ENCODE measurements at places on chromosomes 1 and 21.

- no peak for DNase-seq
Measured at GRCh38 chr21:44955798-44956175, 16.0 kb downstream of the SLX9 start.

GRCh38 chr1:155970531-155971167, 7.7 kb downstream of the ARHGEF2 start:
- peak; percentile 50 for DNase-seq

GRCh38 chr1:54413295-54413694, 7.1 kb upstream of the SSBP3 start:
- no peak for DNase-seq

- no peak for DNase-seq
Measured at GRCh38 chr1:25568834-25569596, 25.6 kb downstream of the LDLRAP1 start.

GRCh38 chr21:38438462-38438893, 59.8 kb downstream of the ERG start:
- no peak for DNase-seq

- no peak for DNase-seq
Measured at GRCh38 chr1:244210884-244211558, 159.9 kb downstream of the ZBTB18 start.

GRCh38 chr1:157193219-157193618, 55.0 kb upstream of the ETV3 start:
- no peak for DNase-seq

GRCh38 chr1:211788626-211789025, 41.9 kb downstream of the LPGAT1 start:
- DNase-seq: no peak

DNA sequence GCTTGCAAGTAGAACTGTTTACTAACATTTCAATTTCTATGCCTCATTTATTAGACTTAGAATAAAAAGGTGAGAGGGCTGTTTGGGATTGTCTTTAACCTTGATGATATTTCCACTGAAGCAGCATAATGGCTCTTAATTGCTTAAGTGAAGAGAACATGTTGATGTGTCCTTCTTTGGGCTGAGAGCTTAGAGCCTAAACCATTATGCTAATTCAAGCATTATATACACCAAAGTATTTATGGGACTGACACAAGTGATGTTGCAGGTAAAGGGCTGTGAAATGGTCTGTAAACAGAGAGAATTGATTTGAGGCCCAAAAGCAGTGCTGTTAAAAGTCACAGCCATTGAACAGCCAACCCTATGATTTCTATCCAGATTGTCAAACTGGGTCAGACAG, 113.9 kb downstream of the ATG4C start:
- DNase-seq: no peak

DNA sequence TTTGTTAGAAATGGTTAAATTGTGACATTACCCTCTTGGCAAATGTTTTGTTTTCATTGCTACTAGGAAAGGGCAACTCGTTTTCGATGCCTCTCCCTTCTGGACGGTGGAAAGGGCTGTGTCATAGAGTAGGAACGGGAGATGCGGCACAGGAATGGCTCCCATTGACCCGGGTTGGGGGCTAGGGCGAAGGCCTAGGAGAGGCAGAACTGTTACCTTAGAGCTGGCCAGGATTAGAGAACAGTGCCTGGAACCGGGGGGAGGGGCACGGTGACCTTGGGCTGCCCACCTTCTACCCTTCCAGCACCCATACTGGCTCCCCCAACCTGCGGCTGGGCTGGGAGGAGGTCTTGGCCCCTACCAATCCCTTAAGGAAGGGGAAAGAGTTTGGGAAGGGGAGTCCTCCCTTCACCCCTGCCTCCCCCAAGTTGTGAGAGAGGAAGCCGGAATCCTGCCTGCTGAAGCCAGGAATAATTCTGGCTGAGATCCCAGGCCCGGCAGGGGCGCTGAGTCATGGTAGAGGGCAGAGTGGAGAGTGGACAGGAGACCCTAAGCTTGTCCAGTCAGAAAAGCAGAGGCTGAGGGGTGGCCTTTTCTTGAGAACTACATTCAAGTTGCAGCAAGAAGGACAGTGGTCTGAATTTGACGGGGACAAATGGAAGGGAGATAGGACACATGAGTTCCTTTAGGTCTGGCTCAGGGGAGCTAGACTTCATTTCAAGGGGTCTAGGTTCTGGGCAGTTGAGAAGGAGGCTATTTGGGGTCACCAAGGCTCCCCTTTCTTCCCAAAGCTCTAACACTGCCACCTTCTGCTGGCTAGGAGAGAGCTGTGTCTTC, 8.2 kb downstream of the LMNA start:
- no peak for DNase-seq

DNA sequence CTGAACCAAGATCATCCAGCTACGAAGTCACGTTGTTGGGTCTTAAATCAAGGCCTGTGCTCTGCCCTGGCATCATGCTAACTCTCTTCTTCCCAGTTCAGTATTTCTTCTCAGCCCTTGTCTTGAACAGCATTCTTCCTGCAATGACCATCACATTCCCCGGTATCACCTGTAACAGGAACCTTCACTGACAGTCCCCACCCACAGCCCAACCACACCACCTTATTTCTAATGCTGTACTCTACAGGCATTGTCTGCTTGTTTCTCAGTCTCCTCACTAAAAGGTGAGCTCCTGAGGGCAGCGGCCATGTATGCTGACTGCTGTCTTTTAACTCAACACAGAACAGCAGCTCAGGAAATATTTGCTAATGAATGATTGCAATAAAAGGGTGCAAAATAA, 54.0 kb downstream of the DAB1 start:
- no peak for DNase-seq

GRCh38 chr21:36584980-36585940, 105.3 kb upstream of the CLDN14 start:
- no peak for DNase-seq

- no peak for DNase-seq
Measured at GRCh38 chr1:9242338-9242969, 7.9 kb downstream of the H6PD start.

- DNase-seq: no peak
Measured at GRCh38 chr1:109796484-109797302, 33.0 kb upstream of the EPS8L3 start.

DNA sequence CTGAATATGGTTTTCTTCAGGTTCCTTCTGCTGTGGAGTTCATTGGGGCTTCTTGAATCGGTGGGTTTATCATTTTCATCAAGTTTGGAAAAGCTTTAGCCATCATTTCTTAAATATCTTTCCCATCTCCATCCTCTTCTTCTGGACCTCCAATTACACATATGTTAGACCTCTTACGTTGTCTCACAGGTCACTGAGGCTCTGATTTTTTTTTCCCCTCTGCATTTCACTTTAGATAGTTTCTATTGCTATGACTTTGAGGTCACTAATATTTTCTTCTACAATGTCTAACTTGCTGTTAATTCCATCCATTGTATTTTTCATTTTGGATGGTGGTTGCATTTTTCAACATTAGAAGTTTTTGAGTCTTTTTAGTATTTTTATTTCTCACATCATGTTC, 47.3 kb upstream of the CASZ1 start:
- no peak for DNase-seq

GRCh38 chr1:93554883-93555872, 107.3 kb downstream of the FNBP1L start:
- no peak for DNase-seq

DNA sequence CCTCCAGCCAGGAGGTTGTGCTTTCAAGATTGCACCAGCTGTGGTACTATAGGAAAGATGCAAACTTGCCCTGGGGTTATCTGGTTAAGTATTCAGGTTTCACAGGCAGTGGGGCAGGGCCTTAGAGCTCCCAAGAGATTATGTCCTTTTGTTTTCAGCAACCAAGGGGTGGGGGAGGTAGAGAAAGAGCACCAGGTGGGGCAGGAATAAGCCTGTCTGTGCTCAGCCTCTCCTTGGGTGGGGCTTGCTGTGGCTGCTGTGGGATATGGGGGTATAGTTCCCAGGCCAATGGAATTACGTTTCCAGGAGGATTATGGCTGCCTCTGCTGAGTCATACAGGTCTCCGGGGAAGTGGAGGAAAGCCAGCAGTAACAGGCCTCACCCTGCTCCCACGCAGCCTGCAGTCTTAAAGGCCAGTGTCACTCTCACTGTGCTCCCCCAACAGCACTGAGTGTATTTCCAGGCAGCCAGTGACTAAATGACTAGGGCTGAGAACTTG, 508.6 kb downstream of the RWDD3 start:
- no peak for DNase-seq

DNA sequence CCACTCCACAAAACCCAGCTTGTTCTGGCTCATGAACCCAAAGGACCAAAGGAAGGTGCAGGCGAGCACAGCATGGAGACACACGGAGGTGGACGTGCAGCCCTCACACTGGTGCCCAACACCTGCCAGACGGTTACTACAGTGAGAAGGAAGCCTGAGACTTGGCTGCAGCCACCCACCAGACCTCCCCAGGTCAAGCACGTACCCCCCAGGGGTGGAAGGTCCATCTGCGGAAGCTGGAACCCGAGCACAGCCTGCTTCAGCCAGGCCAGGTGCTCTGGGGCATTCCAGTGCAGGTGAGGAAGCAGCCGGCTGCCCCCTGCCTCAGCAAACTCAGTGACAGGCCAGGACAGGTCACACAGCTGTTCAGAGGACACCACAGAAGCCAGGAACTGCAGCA, 16.0 kb upstream of the LSS start:
- no peak for DNase-seq

- DNase-seq: peak; percentile 38
Measured at GRCh38 chr1:13807209-13807608, 107.2 kb downstream of the PRDM2 start.

DNA sequence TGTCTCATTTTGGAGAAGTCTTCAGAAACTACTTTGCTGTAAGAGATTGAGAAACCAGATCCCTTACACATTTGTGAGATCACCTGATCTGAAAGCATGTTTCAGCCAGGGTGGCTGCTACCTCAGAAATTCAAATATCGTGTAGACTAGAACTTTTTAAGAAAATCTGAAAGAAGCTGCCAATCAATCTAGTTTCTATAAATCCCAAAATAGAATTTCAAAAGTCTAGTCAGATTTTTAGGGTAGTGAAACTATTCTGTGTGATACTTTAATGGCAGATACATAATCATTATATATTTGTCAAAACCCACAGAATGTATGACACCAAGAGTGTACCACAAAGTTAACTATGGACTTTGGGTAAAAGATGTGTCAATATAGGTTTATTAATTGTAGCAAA, 79.9 kb upstream of the PLPPR5 start:
- no peak for DNase-seq
